OCI-LY7 (cell line): ENCODE measurements at places on chromosomes 5 and 9.
A peak's percentile ranks its signal among the peaks of the same experiment; 100 is the strongest.

GRCh38 chr5:73437777-73438644 lies 10.6 kb downstream of the FOXD1 start:
- no peak for DNase-seq

- DNase-seq, result no peak
These were observed 1.1 kb downstream of the SLCO4C1 start for GRCh38 chr5:102294886-102295395.

DNA sequence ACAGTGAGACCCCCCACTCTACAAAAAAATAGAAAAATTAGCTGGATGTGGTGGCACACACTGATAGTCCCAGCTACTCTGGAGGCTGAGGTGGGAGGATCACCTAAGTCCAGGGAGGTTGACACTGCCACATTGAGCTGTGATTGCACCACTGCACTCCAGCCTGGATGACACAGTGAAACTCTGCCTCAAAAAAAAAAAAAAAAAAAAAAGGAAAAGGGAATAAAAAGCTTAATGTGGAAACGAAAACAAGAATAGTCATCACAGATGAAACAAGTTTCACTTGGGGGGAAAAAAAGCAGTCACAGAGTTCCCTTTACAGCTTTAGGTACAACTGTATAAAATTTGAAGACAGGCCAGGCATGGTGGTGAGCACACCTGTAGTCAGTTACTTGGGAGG lies 84.2 kb downstream of the FNBP1 start:
- DNase-seq, result no peak

- no peak for DNase-seq
These were observed 47.8 kb upstream of the HTR4 start for GRCh38 chr5:148702019-148702596.

- DNase-seq, result no peak
These were observed 500.0 kb downstream of the PTPRD start for GRCh38 chr9:10112798-10113197.

GRCh38 chr5:60810438-60811085 lies 33.5 kb downstream of the ELOVL7 start:
- DNase-seq, result no peak

GRCh38 chr5:98570010-98570409 lies 203.5 kb upstream of the RGMB start:
- DNase-seq, result no peak

GRCh38 chr9:121837113-121837961 lies 185.9 kb downstream of the DAB2IP start:
- no peak for DNase-seq

- DNase-seq, result no peak
These were observed 142.8 kb downstream of the GADD45G start for GRCh38 chr9:89747596-89747995.

DNA sequence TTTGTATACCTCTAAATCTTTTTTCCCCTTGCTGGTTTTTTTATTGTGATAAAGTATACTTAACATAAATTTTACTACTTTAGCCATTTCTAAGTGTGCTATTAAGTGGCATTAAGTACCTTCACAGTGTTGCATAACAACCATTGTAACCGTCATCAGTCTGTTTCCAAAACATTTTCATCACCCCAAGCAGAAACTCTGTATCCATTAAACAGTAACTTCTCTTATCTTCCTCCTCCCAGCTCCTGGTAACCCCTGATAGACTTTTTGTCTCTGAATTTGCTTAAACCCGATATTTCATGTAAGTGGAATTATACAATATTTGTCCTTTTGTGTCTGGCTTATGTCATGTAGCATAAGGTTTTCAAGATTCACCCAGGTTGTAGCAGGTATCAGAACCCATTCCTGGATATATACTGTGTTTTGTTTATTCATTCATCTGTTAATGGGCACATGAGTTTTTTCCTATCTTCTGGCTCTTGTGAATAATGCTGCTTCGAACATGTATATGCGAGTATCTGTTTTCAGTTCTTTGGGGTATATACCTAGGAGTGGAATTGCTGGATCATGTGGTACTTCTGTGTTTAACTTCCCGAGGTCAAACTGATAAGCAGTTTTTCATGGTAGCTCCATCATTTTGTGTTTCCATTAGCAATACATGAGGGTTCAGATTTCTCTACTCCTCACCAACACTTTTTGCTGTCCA lies 66.4 kb downstream of the EHMT1 start:
- DNase-seq, result no peak

- no peak for DNase-seq
These were observed 117.8 kb downstream of the MEF2C start for GRCh38 chr5:88765171-88765570.

DNA sequence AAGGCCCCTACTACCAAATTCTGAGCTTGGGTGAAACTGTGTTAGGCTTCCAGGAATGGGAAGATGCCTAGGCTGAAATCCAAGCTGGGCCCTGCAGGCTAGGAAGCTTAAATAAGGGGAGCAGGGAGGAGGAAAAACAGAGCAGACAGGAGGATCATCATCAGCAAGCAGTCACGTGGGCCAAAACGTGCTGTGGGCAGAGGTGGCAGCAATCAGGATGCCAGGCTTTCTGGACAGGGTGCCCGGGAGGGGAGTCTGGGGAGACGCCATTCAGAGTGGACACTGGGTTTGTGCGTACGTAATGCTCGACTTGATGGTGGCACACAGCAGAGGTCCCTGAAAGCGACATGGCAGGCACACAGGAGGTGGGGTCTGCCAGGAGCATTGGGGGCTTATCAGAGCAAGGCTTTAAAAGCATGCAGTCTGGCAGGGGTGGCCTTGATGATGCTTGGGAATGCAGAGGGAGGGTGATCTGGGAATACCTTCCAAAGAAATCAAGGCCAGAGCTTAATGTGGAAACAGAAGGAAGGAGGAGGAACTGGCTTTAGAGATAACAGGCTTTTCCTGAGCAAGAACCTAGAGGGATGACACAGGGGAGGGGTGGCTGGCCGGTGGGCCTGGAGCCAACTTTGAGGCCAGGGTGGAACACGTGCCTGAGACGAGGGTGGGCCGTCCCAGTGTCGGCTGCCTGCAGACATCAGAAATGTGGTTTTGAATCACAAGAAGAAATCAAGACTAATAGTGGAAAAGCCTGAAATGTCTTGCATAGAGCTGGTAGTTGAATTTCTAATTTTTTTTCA lies 212.5 kb downstream of the GADD45G start:
- no peak for DNase-seq

DNA sequence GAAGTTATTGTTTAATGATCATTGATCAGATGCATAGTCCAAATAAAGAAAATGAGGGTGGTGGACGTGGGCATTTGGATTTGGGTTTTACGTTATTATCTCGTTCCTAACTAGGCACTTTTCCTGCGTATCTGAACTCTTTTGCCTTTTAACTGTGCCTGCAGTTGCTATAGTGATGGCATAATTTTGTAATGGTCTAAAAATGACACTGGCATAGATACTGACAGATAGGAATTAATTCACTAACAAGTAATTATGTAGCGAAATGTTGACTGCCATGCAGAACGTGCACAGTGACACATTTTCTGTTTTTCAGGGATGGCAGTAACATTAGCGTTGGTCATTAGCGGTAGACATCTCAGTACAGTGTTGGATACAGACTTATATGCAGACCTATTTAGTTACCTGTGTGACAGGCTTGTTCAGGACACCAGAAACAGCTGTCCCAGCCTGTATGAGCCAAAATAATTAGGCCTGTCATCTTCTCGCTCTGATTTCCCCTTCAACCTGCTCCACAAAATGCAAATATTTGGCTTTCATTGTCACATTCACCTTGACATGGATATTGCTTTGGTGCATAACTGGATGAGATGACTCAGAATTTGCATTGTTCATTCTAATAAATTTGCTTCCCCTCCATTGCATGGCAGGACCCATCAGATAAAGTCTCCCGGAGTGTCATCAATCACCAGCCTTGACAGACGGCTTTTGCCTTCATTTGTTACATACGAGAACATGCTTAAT lies 413.3 kb upstream of the IRX1 start:
- DNase-seq, result no peak

- no peak for DNase-seq
These were observed 75.2 kb upstream of the CTSL start for GRCh38 chr9:87650611-87651295.

DNA sequence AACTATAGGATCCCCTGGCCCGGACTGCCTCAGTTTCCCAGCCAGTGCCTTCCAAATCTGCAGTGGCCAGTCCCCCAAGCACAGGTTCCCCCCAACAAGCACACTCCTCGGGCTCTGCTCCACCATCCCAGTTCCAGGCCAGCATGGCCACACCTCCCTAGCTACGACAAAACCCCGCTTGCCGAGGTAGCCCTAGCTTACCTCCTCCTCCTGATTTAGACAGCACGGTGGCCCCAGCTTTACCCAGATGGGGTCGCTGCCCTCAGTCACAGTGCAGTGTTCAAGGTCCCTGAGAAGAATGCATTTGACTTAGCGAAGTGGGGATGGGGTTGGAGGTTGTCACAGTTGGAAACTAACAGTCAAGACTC lies 40.8 kb upstream of the GARNL3 start:
- DNase-seq, result no peak

DNA sequence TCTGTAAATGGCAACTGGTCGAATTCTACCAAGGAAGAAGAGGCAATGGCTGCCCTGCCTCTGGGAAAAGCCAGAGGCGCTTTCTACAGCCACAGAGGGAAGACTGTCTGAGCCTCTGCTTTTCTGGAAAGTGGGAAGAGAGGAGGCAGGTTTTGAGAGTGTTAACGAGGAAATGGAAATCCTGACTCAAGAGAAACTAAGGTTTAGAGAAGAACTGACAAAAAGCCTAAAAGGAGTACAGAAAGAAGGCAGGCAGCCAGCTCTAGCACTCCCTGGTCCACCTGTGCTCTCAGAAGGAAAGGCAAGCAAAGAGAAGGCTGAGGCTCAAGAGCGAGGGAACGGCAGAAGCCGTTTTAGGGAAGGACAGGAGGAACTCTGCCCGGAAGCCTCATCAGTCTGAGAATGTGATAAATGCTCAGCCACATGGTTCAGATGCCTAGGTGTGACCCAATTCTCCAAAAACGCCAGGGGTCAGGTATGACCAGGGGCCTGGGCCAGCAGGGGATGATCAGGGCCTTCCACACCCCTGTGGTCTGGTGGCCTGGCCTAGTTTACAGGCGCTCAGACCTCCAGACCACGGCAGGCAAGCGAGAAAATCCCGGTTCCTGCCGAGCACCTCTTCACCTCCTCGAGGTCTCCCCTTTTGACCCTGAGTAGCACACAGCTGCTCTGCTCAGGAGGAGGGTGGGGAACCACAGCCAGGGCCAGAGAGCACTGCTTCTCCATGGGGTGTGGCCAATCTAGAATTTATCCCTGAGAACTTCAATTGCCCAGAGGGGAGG lies 79.9 kb upstream of the FBXW11 start:
- no peak for DNase-seq

DNA sequence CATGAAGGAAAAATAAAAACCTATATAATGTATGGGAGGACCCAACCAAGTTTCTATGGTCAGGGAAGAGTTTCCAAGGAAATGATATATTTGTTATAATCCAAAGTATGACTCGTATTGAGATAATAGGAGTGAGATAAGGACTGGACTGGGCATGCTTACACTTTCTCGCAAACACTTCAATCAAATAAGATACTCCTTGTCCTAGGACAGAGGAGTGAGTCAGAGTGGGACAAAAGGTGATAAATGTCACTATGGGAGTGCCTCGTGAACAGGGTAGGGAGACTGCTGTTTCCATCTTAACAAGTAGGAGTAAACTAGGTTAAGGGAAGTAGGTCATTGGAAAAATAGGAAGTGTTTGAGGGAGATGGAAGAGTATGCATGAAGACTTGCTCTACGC lies 47.2 kb downstream of the MACIR start:
- no peak for DNase-seq

GRCh38 chr5:151338734-151339133 lies 8.6 kb downstream of the SLC36A2 start:
- no peak for DNase-seq

DNA sequence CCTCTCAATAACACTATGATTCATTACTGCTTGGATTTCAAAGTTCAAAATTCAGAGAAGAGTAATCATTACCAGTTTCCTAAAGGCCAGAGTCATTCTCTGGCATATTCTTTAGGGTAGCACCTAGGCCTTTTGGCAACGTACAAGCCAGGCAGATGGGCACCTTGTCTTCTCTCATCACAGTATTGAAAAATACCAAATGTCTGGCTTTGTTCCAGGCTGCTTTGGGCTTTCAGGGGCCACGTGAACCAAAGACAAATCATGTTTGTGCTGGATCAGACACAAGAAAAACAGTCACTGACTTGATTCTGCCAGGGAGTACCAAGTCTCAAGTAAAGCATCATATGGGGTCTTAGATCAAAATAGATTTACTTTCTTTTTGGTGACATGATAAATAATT lies 15.5 kb downstream of the MEGF9 start:
- DNase-seq, result no peak

- no peak for DNase-seq
These were observed 20.6 kb downstream of the FAM240B start for GRCh38 chr9:38699337-38699736.

- DNase-seq, result peak; percentile 59
These were observed 965 bp downstream of the PTGDS start for GRCh38 chr9:136978073-136978864.

- no peak for DNase-seq
These were observed 14.8 kb downstream of the SPARC start for GRCh38 chr5:151671950-151672349.

DNA sequence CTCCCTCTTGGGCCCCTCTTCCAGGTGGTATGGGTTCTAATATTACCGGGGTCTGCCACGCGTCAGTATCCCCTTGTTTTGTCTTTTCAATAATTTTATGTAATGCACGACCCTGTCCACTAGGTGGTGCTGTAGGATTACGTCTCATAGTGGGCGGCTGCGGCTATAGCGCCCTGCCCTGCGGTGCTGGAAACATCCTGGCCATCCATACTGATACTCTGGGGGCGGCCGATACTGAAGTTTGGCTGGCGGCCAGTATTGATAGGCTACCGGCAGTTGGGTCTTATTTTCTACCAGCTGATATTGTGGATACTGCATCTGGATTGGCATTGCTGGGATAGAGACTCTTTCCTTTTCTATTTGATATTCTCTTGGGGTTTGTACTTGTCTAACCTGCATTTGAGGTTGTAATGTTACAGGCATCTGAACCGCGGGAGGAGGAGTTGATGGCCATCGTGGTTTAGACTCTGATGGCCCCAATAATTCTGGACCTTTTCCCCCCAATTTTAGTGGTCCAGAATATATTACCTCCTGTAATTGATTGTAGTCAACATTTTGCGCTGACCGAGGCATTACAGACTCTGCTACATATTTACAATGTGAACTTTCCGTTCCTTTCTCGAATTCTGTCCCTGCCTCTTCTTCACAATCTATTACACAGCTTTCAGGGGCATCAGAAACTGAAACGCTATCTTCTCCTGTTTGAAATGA lies 3.3 kb upstream of the TMEM141 start:
- peak; percentile 83 for DNase-seq

DNA sequence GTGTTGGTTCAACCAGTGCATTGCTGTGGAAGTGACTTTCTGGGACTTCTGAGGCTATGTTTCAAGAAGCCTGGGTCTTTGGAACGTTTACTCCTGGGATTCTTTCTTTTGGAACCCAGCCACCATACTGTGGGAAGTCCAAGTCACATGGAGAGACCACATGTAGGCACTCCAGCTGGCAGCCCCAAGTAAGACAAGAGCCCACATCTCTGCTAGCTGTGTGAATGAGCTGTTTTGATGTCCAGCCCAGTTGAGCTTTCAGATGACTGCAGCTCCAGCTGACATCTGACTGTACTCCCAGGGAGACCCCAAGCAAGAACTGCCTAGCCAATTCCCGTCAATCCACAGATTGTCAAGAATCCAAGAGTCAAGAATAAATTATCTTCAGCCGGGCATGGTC lies 60.1 kb upstream of the SPATA31D4 start:
- DNase-seq, result no peak
